NCI-H1930 (cell line): ENCODE measurements at places on chromosomes 1 and 21.

GRCh38 chr1:24321126-24321525 lies 2.0 kb downstream of the GRHL3 start:
- no peak for DNase-seq

GRCh38 chr1:44040846-44041245 lies 9.6 kb upstream of the SLC6A9 start:
- no peak for DNase-seq

DNA sequence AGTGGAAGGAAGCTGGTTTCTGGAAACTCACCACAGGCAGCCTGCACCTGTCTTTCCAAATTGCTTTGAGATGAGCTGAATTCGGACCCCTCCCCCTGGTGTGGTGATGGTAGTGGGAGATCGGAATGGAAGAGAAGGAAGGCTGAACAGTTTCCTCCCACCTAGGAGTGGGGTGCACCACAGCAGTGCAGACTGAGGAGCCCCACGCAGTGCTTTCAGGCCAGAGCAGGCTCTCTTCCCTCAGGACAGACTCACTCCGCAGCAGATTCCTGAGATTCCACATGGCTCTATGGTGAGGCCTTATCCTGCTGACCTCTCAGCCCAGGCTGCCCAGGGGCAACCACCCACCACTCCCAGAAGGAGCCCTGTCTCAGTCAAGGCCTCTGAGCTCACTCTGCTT lies 80.9 kb downstream of the ATP1A1 start:
- DNase-seq: no peak

GRCh38 chr21:36330904-36331303 lies 10.9 kb downstream of the MORC3 start:
- no peak for DNase-seq

GRCh38 chr1:39408641-39409054 lies 82.8 kb upstream of the BMP8A start:
- peak; percentile 88 for DNase-seq

DNA sequence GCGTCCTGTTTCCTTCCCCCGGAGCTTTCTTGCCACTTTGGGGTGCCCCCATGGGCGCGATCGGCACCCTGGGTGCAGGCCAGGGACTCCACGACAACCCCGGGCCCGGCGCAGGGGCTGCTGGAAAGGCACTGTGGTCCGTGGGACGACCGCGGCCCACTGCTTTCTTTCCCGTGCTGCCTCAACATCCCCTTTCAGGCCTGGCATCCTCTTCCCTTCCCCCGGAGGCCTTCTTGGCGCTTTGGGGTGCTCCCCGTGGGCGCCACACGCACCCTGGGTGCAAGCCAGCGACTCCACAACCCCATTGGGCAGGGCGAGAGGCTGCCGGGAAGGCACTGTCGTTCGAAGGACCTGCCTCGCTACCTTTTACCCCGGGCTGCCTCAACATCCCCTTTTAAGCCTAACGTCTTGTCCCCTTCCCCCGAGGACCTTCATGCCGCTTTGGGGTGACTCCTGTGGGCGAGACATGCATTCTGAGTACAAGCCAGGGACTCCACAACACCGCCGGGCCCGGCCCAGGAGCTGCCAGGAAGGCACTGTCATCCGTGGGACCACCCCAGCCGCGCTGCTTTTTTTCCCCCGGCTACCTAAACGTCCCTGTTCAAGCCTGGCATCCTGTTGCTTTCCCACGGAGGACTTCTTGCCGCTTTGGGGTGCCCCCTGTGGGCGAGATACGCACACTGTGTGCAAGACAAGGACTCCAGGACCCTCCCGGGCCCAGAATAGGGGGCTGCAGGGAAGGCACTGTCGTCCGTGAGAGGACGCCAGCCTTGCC lies 137.8 kb downstream of the LIPI start:
- DNase-seq: no peak

- no peak for DNase-seq
These were observed 78.3 kb downstream of the GLIS1 start for GRCh38 chr1:53660666-53661065.
